ENCODE measurements at places on chromosomes 6 and 20.

GRCh38 chr6:136228814-136229213 is 21.3 kb downstream of the MTFR2 start:
- no peak for DNase-seq

DNA sequence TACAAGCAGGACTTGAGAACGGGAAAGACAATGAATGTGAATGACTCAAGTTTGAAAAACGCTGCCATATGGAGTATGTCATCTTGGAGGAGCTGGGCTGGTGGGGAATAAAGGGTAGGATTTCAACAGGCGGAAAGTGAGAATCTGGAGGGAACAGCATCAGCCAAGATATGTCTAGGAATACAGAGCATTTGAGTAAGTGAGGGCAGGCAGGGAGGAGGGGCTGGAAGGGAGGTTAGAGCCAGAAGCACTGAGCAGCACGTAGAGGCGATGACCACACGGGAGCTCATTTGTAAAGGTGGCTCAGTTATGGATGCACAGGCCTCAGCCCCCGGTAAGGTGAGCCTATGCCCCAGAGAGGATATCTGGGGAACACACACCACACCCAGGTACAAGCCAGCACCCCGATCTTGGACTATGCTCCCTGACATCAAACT is 115.1 kb downstream of the ZMYND8 start:
- peak; percentile 79 for DNase-seq

GRCh38 chr20:34525709-34526416 is 9.6 kb downstream of the DYNLRB1 start:
- peak; percentile 98 for DNase-seq

- DNase-seq = no peak
Measured at GRCh38 chr20:59471653-59472421, 132.5 kb upstream of the PHACTR3 start.

GRCh38 chr20:45290677-45291355 is 15.8 kb upstream of the RBPJL start:
- no peak for DNase-seq

GRCh38 chr20:58565461-58566175 is 50.4 kb upstream of the APCDD1L start:
- DNase-seq = no peak

GRCh38 chr6:39772559-39773273 is 19.5 kb upstream of the DAAM2 start:
- no peak for DNase-seq

DNA sequence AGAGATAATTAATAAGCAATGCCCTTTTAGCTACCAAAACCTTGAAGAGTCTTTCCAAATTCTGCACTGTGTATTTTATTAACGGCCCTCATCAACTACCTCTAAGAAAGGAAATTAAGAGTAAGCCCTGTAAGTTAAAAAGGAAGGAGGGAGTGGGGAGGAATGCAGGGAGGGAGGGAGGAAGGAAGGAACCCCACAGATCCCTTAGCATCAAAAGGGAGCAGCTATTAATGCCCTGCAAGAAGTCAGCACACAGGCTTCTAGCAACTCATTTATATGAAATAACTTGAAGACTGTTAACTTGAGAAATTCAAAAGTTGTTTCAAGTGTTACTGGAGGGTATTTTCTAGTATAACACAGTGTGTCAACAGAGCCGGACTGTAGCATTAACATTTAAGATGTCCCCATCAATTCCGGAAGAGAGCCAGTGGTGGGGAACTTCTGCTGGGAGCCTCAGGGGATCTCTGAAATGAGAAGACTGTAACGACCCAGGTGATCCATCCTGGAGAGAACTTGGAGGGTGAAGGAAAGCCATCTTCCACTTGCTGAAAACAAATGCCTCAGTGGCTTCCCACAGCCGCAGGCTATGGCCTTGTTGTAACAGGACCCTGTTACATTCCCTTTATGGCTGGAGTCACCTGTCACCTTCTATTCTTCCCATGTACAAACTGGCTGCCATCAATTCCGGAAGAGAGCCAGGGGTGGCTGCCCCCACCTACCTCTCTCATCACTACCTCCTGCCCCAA is 33.2 kb downstream of the SLC22A23 start:
- no peak for DNase-seq

GRCh38 chr20:324177-325044 is 941 bp upstream of the SOX12 start:
- peak; percentile 54 for DNase-seq

GRCh38 chr6:47428746-47429664 is 48.6 kb upstream of the CD2AP start:
- DNase-seq = no peak

- DNase-seq = no peak
Measured at GRCh38 chr6:111639266-111639665, 33.6 kb upstream of the TRAF3IP2 start.

GRCh38 chr6:6749702-6750491 is 161.4 kb downstream of the LY86 start:
- peak; percentile 68 for DNase-seq

GRCh38 chr6:38152620-38153019 is 333.1 kb downstream of the ZFAND3 start:
- DNase-seq = no peak

- DNase-seq = no peak
Measured at GRCh38 chr6:33427585-33428223, 7.8 kb downstream of the SYNGAP1 start.

- no peak for DNase-seq
Measured at GRCh38 chr6:61809004-61809595, 476.9 kb downstream of the KHDRBS2 start.

GRCh38 chr6:150211700-150212511 is 69.1 kb downstream of the PPP1R14C start:
- DNase-seq = no peak

DNA sequence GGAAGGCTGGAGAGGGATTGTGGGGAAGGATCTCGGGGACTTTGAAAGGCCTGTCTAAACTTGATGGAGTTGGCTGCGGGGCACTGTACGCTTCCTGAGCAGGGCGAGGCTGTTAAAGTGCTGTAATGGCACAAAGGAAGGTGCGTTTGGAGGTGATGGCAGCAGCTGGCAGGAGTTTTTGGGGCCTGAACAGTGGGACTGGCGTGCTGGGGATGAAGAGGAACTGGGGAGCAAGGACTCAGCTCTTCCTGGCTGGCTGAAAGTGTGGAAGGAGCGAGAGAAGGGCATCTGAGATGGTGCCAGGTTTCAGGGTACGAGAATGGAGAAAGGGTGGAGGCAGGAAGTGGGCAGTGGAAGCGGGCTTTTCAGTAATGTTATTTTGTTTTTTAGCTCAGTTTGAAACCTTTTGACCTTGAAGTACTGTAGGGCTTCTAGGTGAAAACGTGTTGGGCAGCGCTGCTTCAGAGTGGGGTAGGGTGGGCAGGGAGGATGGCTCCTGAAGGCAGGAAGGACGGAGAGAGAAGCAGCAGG is 8.0 kb downstream of the TMEM181 start:
- no peak for DNase-seq

DNA sequence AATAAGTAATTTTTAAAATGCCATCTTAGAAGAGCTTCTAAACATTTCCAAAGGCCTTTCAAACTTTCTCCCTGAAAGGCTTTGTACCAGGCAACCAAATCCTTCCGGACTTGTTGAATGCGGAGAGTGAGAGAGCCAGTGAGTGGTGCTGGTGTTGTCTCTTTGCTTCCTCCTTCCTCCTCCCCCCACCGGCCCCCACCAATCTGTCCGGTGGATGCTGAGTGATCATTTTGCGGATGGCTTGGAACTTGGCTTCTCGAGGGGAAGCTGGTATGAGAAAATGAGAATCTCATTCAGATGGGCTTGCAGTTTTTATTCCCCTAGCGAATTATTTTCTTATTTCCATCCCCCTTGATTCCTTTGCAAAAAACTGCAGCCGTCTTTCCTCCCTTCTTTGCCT is 97.3 kb downstream of the ANKRD60 start:
- no peak for DNase-seq

DNA sequence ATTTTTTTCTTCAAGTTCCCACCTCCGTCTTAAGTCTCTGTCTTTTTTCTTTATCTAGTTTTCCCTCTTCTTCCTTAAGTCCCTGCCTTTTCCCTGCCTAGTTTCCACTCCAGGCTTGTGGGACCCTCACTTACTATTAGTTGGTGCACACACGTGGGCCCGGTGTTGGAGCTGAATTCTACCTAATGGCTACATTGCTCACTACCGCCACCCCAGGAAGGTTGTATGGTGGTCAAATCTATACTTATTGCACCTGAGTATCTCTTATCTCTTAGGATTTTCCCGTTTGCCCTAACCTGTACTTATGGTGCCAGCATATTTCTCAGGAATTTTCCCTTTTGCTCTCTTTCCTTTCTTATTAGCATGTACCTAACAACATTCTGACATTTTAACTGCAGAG is 692.8 kb downstream of the EPM2A start:
- no peak for DNase-seq

- no peak for DNase-seq
Measured at GRCh38 chr20:17796091-17796563, 96.4 kb downstream of the BANF2 start.

- no peak for DNase-seq
Measured at GRCh38 chr20:2390951-2391675, 10.4 kb downstream of the TGM6 start.

DNA sequence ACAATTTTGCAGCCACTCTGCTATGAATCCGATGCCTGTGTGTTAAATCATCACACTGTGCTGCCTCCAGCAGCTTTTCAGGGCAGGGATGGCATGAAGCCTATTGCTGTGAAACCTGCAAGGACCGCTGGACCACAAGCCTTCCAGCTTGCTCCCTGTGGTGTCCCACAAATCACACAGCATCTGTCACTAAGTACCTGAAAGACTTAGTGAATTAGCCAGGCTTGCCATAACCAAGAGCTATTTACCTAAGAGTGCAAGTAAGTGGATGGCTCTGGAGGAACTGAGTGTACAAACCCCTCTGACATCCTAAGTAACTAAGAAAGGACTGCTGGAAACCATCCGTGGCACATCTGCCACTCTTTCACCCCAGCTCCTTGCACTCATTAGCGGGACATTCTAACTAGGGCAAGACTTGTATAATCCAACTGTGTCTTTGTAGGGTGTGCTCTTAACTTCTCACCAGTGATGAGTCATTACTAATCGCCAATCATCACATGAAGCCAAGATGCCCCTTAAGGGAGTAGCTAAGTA is 34.7 kb downstream of the FOXQ1 start:
- DNase-seq = no peak

GRCh38 chr20:53934421-53935343 is 135.7 kb downstream of the BCAS1 start:
- DNase-seq = peak; percentile 65

- no peak for DNase-seq
Measured at GRCh38 chr6:105292689-105293339, 110.1 kb downstream of the PREP start.

DNA sequence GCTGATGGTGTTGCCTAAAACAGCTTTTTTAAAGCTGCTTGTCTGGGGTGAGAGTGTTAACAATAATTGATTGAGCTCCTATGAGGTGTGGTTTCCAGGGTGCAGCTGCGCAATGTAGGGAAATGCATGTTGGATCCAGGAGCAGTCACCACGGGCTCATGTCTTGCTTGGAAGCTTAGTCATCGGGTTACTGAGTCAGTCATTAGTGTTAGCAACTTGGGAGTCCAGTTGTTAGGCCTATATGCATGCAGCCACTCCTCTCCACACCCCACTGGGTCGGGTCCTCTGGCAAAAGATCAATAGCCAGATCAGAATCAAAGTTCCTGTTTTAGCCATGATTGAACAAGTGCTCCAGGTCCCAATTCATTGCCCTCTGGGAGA is 271.7 kb upstream of the CHD6 start:
- no peak for DNase-seq

GRCh38 chr6:37602801-37603200 is 94.9 kb downstream of the MDGA1 start:
- DNase-seq = no peak

GRCh38 chr6:19552076-19552475 is 285.1 kb upstream of the ID4 start:
- no peak for DNase-seq

DNA sequence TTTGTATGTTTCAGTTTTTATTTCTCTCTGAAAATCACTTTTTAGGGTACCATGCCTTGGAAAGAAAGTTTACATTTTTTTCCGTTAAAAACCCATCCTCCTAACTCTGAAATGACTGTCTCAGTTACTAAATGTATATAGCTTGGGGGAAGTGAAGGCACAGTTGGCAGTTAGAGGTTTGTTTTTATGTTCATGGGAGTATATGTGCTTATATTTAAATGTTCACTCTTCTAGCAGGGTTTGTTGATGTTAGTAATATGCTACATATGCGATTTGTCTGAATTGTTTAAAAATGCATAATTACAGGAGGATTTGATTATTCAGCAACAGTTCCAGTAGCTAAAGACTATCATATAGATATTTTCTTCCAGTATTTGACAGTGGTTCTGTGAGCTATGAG is 31.1 kb downstream of the CDKAL1 start:
- DNase-seq = no peak

DNA sequence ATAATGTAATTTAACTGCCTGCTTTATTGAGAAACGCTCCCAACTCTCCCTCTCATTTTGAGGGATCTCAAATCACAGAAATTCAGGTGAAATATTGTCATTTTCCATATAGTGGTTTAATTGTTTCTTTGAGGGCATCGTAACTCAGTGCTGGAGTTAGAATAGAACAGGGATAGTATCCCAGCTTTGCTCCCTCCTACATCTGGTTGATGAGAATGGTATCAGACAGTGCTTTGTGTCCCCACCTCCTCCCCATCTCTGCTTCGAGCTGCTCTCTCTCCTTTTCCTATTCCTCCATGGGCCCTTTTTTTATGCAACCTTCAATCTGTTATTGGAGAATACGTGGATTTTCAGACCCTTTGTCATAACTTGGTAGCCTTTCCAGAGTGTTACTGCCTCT is 41.2 kb upstream of the REV3L start:
- DNase-seq = no peak

- DNase-seq = no peak
Measured at GRCh38 chr20:1568163-1568490, 10.6 kb upstream of the SIRPD start.

- DNase-seq = no peak
Measured at GRCh38 chr6:26130581-26131249, 43.5 kb downstream of the HFE start.

DNA sequence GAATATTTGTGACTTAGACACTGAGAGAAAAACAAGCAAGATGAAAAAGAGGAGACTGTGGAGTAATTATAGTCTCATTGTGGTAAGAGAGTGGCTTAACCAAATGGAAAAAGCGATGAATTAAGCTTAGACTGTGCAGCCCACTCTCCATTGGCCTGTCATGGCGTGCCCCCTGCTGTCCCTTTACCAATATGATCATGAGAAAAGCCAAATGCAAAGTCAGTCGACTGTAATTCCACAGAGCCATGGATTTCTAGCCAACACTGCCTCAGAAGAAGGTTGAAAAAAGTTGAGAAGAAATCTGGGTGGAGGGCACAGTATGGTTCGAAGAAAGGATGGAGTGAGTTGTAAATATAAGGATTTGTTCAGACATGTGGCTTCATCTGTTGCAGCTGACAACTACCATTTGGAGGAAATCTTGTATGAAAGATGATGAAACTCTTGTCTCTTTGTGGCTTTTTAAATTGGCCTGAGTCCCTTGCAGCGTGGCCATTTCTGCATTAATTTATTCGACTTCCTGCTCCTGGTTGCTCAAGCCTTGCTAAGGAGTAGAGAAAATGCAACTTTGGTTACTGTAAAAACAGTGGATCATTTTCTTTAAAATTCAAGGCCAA is 251.4 kb downstream of the DOK5 start:
- no peak for DNase-seq

- no peak for DNase-seq
Measured at GRCh38 chr20:20251836-20252235, 116.1 kb upstream of the INSM1 start.

Data from skeletal muscle cell (primary cell).